ENCODE measurements at places on chromosomes 3 and 15.

- DNase-seq = no peak
These were observed at the start of gene TM4SF1 for GRCh38 chr3:149377408-149378364. Gene TM4SF1, minus strand, starts transcription at chr3:149377649. Its CDS starts 102 bp downstream, at chr3:149377547.

DNA sequence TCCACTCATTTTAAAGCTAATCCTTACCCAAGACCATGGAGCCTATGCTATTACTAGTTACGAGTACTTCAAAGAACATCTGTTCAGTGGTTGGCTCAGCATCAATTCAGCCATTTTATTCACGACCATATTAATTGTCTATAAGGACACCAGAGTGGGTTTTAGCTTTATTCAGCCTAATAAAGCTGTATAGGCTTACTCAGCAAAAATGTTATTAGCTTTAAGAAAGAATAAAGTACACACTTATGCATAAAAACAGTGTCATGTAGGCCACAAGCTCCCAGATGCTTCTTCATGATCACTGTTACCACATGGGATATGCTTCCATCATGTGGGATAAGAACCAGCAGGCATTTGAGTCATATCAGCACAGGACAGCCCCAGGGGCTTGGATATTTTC lies 87.4 kb upstream of the GPR149 start:
- no peak for DNase-seq

DNA sequence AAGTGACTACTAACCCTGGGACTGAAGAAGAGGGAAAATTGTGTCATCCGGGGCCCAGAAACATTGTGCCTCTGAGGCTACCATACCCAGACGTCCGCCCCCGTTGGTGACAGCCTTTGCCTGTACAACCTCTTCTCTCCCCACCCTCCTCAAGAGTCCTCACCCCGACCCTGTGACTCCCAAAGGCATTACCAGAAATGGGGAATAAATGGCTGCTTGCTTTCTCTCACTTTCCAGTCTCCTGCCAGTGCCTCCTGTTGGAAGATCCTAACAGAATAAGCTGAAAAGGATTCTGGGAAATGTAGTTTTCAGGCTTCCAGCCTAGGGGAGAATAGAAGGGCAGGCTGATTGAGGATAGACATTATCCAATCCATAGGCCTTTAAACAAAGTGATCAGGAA lies 30.8 kb upstream of the SLC25A36 start:
- no peak for DNase-seq

DNA sequence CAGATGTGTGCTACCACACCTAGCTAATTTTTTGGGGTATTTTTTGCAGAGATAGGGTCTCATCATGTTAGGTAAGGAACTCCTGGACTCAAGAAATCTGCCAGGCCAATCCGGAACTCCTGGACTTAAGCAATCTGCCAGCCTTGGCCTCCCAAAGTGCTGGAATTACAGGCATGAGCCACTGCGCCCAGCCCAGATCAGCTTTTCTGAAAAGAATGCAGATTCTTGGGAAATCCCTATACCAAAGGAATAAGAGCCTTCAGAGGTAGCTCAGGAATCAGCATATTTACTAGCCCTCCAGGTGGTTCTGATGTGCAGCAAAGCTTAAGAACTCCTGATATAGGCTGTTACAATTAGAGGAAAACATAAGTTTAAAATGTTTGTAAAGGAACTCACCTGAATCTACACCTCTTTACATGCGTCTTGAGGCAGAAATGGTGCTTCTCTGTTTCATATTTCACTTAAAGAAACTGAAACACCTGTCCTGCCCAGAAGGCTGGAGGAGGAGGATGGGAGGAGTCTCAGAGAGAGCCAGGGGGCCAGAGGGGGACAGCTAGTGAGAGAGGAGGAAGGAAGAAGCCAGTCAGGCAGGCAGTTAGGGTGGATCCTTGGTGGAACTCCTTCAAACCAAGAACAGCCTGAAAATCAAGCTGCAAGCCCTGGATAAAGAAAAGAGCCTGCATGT lies at the start of gene XCR1:
TSS of gene XCR1 (minus strand) at position 463 of the 685 bp plus-strand sequence. CDS start 5,536 bp downstream, outside the sequence.
- no peak for DNase-seq

- no peak for DNase-seq
These were observed 61.6 kb downstream of the CMSS1 start for GRCh38 chr3:99879275-99879674.

DNA sequence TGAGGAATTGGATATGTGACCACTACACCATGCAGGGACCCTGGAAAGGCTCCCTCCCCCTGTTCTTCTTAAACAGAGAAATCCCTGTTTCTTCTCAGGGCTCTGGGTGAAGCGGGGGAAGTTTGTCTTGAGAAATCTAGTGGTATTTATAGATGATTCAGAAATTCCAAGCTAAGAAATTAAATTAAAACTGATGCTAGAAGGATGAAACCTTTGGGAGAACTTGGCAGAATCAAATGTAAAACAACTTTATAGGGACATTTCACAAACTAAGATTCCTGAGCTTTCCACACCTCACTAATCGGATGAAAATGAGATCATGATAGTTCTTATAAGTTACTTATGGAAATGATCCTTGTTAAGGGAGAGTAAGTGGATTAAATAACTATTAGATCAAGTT lies 54.2 kb downstream of the FBXL2 start:
- DNase-seq = no peak

- DNase-seq = no peak
These were observed 62.8 kb upstream of the HERC1 start for GRCh38 chr15:63896336-63897115.

- DNase-seq = no peak
These were observed 27.9 kb upstream of the TGFBR2 start for GRCh38 chr3:30578479-30578878.

GRCh38 chr15:70486451-70487386 lies 276.6 kb downstream of the UACA start:
- no peak for DNase-seq

DNA sequence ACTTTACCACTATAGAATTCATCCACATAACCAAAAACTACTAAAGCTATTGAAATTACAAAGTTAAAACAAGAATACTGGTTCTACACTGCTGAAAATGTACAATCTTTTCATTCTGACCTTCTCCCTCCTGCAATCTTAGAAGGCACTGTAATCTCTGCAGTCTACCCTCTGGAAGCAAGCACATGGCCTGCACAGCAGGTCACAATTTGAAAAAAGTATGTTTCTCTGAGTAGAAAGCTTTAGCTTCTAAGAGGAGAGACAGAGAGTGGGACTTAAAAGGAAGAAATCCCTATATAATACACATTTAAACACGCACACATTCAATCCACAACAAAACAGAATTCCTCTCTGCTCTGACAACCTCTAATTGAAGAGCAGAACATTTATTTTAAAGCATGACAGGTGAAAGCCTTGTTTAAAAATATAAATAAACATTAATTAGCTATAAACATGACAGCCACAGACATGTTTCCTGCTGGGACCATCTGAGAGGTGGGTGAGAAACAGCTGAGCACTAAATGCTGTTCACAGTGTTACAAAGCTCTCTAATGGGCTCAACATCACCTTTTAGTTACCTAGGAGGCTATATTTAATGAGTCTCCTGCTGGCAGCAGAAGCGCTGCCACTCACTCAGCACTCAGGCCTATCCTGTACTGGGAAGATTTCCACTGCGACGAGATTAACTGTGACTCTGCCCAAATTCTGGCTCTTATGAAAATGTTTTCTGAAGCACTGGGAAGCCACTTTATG lies 447.4 kb downstream of the AGBL1 start:
- no peak for DNase-seq

DNA sequence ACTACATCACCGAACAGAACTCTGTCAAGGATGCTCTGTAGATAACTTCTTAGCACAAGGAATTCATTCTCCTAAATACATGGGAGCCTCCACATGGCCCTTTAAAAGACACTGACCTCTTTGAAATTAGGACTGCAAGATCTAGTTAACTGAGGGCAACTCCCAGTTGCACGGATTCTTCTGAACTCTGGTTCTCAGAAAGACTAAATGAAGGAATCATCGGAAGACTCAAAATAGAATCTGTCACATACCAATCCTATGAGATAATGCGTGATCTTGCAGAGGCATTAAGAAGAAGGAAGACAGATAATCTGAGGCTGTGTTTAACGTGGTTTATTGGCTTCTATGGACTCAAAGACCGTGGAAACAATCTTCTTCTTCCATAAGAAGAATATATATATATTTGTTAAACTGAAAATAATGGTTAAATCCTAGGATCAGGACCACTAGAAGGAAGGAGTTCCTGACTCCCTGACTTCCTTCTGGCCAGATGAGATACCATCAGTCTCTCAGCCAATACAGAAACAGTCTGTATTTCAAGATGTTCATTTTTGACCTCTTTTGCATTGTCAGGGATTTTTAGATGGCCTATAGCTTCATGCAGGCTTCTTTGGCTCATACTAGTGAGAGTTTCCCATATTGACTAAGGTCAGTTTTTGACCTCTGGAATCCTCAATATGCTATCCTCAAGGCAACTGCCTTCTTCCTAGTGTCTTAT lies 33.9 kb upstream of the TBC1D23 start:
- no peak for DNase-seq

DNA sequence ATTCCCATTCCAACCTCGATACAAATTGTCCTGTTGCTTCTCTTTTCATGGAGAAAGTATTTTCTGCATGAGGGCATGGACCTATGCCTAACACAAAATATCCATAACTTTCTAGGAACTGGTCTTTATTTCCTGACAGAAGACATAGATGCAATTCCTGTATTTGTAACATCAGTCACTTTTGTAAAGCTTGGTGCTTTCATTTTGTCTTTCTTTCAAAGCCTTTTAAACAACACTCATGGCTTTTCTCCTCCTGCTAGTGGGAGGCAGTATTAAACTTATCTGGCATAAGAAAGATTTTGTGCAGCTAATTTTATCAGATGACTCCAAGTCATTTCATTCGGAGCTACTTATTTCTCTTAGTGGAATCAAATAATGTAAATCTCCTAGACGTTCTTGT lies 616.0 kb downstream of the RBMS3 start:
- DNase-seq = no peak

DNA sequence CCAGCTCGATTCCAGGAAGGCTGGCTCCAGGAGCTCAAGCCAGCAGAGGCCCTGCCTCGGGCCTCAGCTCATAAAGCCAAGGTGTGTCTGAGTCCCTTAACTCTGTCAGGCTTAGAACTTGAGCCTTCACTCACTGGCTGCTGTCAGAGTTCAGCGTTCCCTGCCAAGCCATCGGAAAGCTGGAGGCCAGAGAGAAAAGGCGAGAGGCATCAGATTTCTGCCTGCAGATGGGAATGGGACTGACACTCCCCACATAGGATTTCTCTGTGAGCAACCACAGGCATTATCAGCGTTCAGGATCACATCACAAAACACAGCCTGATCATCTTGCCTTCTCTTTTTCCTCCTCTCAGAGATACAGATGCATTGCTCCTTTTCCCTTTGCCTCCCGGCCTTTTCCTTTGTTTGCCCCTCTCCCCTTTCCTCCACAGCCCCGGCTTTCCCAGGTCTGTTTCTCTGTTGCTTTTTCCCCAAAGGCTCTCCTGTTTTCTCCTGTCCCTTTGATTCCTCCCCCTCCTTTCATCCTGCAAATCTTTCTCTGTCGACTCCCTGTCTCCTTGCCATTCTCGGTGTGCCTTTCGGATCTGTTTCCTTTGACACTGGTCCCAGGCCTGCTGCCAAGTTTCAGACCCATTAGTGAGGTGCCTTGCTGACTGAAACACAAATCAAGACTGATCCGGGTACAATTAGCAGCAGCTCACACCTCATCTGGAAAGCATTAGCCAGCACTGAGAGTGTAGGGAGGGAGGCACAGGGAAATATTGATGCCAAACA lies 44.5 kb upstream of the BOC start:
- DNase-seq = no peak

GRCh38 chr15:52636459-52636858 lies 42.7 kb downstream of the ATOSA start:
- DNase-seq = no peak

GRCh38 chr3:127628788-127629466 lies at the start of gene PODXL2:
Gene PODXL2, plus strand, starts transcription at chr3:127629185. Its CDS starts 35 bp downstream, at chr3:127629220.
- DNase-seq = no peak

- no peak for DNase-seq
These were observed 303.0 kb upstream of the TPRG1 start for GRCh38 chr3:188868803-188869202.

- DNase-seq = peak; percentile 19
These were observed 39.4 kb upstream of the LMOD3 start for GRCh38 chr3:69161587-69162307.

DNA sequence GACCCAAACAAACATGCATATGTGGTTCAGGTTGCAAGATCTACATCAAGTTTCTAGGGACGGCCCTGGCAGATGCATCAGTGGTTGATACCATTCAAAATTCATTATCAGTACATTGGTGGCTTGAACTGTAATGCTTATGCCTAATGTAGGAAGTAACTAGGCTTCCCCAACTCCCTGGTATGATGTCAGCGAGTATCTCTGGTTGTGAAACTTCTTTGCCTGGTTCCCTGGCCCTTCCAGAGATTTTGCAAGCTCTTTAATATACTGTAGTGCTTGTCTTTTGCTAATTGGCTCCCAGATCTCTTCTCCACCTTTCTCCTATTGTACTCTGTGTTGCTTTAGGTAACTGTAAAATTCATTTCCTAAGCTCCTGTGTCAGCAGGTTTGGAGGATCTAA lies 114.8 kb upstream of the RARB start:
- DNase-seq = no peak

DNA sequence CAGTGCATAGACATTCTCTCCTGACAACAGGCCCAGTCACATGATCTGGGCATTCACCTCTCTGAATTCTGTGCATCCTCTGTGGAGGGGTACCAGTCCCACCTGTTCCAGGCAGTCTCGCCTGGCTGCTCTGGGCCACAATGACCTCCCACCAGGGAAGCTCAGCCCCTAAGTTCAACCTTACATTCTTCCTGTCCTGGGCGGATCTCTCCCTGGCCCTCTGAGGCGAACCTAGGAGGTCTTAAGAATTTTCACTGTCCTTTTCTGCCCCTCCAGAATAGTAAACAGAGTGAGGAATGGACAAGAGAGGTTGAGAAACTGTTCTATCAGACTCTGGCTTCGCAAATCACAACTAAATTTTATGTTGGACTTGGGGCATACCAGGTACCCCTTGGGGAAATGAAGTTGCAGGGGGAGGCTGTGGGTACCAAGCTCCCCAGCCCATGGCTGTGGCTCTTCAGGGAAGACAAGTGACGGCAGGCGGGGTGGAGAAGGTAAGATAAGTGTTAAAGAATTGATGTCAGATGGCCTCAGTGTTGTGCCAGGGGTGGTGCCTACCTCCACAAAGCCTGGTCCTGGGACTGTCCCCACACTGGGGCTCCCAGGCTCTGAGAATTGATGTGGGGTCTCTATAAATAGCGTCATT lies 5.3 kb downstream of the SCN5A start:
- DNase-seq = no peak

- DNase-seq = no peak
These were observed 95.6 kb downstream of the ETFA start for GRCh38 chr15:76215634-76216033.

DNA sequence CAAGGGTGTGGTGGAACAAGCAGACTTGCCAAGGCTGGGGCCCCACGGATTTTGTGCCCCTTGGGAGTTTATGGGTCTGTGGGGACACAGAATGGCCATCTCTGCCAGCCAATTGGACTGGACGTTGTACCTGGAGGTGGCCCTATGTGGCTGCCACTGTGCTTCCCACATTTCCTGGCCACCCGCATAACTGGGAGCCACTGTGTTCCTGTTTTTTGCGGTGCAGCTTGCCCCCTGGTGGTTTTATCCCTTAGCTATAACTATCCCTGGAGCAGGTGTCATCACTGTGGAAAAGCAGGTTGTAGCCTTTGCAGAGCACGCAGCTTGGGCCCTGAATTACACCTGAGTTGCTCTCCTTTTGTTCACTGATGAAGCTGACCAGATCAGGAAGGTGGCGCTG lies 306.3 kb downstream of the ZPLD1 start:
- no peak for DNase-seq

Measured in NCI-H2227 treated with DMSO at 0.1 percent for 48 hours (cell line).